CD4-positive, alpha-beta T cell treated with Interleukin-10 for 1 hour (primary cell): ENCODE measurements at places on chromosomes 3 and 15.

GRCh38 chr15:88828791-88829190, 25.6 kb downstream of the ACAN start:
- no peak for DNase-seq

GRCh38 chr3:151283387-151283786, 5.0 kb upstream of the P2RY14 start:
- DNase-seq, result no peak

GRCh38 chr3:186386883-186387560, 25.0 kb upstream of the DGKG start:
- no peak for DNase-seq

DNA sequence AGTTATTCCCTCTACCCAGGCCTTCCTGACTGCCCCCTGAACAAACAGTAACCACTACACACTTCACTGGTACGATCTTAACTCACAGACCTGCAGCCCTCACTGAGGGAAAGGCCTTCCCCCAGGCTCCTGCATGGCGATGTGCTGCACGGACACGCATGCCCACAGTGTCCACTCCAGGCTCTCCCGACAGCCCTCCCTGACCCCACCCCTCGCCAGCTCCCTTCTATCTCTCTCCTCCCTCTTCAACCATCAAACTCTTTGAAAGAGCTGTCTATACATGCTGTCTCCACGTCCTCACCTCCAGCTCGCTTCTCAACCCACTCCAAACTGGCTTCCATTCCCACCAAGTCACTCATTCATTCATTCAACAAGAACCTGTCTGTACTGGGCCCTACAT, 3.9 kb downstream of the SCN5A start:
- DNase-seq, result no peak

- no peak for DNase-seq
Measured at GRCh38 chr15:42147431-42147735, 9.1 kb downstream of the PLA2G4F start.

GRCh38 chr3:31911643-31912042, 69.4 kb downstream of the OSBPL10 start:
- no peak for DNase-seq

- no peak for DNase-seq
Measured at GRCh38 chr15:65732698-65733097, 59.4 kb downstream of the DENND4A start.

GRCh38 chr3:125683067-125683829, 88.0 kb upstream of the OSBPL11 start:
- no peak for DNase-seq

- no peak for DNase-seq
Measured at GRCh38 chr15:76229266-76229665, 82.0 kb downstream of the ETFA start.

- no peak for DNase-seq
Measured at GRCh38 chr15:34013746-34014145, 25.3 kb downstream of the AVEN start.

GRCh38 chr3:149895769-149896168, 74.9 kb downstream of the PFN2 start:
- DNase-seq, result no peak

- no peak for DNase-seq
Measured at GRCh38 chr15:39248204-39248603, 332.7 kb upstream of the THBS1 start.

DNA sequence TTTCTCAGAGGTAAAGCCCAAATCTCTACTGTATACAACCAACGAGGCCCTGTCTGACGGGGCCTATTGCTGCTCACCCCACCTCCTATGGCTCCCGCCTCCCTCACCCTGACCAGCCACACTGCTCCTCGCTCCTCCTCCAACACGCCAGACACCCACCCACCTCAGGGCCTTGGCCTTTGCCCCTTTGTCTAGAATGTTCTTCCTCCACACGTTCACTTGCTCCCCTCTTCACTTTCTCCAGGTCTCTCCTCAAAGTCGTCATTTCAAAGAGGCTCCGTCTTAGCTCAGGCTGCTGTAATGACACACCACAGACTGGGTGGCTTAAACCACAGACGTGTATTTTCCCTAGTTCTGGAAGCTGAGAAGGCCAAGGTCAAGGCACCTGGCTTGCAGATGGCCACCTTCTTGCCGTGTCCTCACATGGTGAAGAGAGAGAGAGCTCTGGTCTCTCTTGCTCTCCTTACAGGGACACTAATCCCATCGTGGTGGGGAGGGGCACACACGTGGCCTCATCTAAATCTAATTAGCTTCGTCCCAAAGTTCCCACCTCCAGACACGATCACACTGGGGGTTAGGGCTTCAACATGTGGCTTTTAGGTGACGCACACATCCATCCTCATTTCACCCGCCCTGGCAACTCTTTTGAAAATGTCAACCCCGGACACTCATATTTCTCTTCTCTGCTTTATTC, 98.2 kb downstream of the TLE3 start:
- no peak for DNase-seq

- DNase-seq, result no peak
Measured at GRCh38 chr3:15010664-15011063, 54.5 kb downstream of the MRPS25 start.

DNA sequence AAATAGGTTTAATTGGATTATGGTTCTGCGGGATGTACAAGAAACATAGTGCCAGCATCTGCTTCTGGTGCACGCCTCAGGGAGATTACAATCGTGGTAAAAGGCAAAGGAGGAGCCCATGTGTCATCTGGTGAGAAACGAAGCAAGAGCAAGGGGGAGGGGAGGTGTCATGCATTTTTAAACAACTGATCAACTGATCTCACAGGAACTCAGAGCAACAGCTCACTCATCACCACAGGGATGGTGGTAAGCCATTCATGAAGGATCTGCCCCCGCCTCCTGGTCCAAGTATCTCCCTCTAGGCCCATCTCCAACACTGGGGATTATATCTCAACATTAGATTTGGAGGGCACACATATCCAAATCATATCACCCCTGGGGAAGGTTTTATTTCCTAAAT, 42.1 kb upstream of the FGF7 start:
- no peak for DNase-seq

GRCh38 chr3:33377931-33378330, 62.3 kb downstream of the UBP1 start:
- DNase-seq, result no peak

DNA sequence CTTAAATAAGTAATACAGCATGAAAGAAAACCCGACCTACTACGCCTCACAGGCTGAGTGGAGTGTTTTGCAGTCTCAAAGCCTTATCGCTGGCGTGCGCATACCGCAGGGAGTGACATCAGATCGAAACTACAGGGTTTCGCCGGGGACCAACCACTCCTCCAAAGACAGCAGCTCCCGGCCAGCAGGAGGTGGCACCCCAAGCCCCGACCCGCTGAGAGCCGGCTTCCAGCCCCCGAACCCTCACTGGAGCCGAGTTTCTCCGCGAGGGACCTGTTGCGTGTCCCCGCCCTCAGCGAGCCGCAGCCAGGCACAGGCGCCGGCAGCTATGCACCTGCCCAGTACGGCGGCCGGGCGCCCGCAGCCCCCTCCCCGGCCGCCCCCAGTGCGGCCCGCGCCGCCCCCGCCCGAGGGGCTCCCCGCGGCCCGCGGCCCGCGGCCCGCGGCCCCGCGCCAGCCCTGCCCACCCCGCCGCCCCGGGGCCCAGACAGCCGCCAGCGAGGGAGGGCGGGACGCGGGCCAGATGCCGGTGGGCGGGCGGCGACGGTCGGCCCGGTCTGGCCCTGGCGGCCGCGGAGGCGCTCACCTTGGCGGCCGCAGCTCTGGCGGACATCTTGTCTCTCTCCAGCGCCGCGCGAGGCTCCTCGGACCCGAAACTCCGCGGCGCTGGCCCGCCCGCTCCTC, 710 bp downstream of the TJP1 start:
- DNase-seq, result no peak

GRCh38 chr3:152419748-152420147, 151.0 kb downstream of the MBNL1 start:
- DNase-seq, result no peak

DNA sequence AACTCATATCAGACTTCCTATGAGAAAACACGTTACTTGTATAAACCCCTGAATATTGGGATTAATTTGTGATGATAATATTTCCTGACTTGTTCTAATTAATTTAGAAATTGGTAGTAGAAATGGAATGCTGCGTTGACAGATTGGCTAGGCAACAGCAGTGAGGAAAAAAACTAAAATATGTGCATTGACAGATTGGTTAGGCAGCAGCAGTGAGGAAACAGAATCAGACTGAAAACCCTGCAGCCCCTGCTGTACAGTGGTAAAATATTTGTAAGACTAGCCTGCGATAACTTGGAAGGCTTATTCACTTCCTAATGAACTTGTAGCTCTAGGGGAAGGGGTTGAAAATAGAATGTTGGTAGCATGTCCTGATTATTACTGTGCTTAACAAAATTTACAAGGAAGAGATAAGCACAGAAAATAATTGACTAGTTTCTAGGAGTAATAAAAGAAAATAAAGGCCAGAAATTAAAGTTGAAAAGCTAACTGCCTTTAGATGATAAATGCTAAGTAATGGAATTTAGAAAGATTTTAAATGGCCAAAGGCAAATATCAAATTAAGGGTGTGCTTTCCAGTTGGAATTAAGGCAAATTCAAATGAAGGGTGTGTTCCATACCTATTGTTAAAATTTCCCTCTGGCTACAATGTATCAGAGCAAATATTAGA, 29.9 kb upstream of the IL16 start:
- DNase-seq, result no peak

- DNase-seq, result no peak
Measured at GRCh38 chr3:46417841-46418611, 11.0 kb downstream of the CCRL2 start.
